SK-N-SH (cell line): ENCODE measurements at places on chromosomes 13 and 19. TPM values are rescaled to one million over a fixed set of nuclear protein-coding genes. Genes with fewer than 3 reads are reported as not detected.

DNA sequence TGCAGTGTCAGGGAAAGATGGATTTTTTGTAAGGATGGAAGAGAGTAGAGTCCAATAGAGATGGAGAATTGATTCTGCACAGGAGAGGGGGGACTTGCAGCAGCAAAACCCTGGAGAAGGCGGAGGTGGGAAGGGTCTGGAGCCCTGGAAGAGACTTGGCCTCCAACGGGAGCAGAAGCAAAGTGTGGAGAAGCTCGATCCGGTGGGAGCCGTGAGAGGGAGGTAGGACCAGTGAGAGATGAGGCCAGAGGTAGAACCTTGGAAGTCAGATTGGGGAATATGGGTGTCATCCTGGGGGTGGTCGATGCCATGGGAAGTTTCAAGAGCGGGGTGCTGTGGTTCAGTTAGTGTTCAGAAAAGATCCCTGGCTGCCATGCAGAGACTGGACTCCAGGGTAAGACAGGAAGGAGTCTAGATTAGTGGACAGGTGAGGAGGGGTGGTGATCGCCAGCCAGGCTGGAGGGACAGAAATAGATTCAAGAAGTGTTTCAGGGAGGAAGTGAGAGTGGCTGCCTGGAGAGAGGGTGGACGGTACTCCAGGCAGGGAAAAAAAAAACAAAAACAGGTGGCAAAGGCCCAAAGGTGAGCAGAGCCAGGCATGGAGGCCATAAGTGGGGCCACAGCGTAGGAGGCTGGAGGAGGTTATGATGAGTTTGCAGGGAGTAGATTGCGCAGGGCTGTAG, 2.6 kb downstream of the PPP5C start:
- no peak overlapping the region for H3K4me3 ChIP-seq
- H3K27ac ChIP-seq: no peak overlapping the region
- peaks cover 34% of the 10 kb centered on the region for H3K4me1 ChIP-seq
- peaks cover 11% of the 10 kb centered on the region; the same call in 1 of the 2 replicates for H3K36me3 ChIP-seq
- no peak for DNase-seq

- no peak overlapping the region for H3K4me3 ChIP-seq
- H3K27ac ChIP-seq: peak overlapping the region; percentile 22; the same call in 1 of the 2 replicates
- H3K36me3 ChIP-seq: no peaks in the 10 kb centered on the region
- no peaks in the 10 kb centered on the region for H3K27me3 ChIP-seq
Observed at GRCh38 chr13:73428137-73428536, 369.3 kb downstream of the KLF5 start.

The BRME1 gene
- 1.5 and 1.8 TPM in 2 replicates for polyA plus RNA-seq

DNA sequence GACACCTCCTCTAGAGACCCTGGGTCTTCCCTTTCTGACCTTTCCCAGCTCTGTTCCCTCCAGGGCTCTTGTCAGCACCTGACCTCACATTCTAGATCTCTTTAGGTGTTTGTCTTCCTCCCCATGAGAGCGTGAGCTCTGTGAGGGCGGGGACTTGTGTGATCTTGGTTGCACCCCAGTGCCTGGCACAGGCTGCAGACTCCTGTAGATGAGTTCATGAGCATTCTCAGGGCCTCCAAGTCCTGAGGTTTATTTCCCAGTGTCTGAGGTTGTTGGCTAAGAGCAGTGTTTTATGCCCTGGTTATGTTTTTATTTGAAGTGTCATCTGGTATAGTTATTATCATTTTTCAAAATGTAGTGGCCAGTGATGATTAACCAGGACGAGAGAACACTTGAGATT, 596 bp downstream of the CEACAM4 start:
- H3K27ac ChIP-seq: no peak overlapping the region
- H3K4me3 ChIP-seq: no peak overlapping the region
- H3K36me3 ChIP-seq: no peaks in the 10 kb centered on the region
- H3K27me3 ChIP-seq: peaks cover 9% of the 10 kb centered on the region; the same call in 1 of the 2 replicates
- no peaks in the 10 kb centered on the region for H3K4me1 ChIP-seq
- no peak for DNase-seq

The KRTDAP gene
- not detected in 2 replicates for polyA plus RNA-seq

DNA sequence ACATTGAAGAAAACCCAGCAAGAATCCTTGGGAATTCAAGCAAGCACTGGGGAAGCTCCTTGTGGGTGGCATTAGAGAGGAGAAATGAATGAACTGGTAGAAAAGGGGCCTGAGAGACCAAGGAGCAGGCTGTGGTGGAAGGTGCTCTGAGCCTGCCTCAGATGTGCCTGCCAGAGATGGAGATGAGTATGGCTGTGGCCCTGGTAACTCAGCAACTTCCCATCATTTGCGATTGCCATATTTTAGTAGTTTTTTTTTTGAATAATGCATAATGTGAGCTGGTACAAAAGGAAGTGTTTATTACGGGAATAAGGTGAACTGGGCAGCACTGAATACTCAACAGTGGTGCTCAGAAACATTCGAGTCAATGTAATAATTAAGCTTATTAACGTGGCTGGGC, 39.1 kb downstream of the ERICH6B start:
- H3K4me3 ChIP-seq: no peak overlapping the region
- H3K27ac ChIP-seq: no peak overlapping the region; the same call in 1 of the 2 replicates
- H3K4me1 ChIP-seq: peaks cover 25% of the 10 kb centered on the region
- DNase-seq: no peak

GRCh38 chr19:1910177-1910576, 5.0 kb downstream of the ADAT3 start:
- no peaks in the 10 kb centered on the region for H3K36me3 ChIP-seq
- H3K27ac ChIP-seq: no peak overlapping the region
- H3K27me3 ChIP-seq: no peaks in the 10 kb centered on the region
- DNase-seq: peak; percentile 90
- no peak overlapping the region for H3K4me3 ChIP-seq
- H3K4me1 ChIP-seq: no peaks in the 10 kb centered on the region

DNA sequence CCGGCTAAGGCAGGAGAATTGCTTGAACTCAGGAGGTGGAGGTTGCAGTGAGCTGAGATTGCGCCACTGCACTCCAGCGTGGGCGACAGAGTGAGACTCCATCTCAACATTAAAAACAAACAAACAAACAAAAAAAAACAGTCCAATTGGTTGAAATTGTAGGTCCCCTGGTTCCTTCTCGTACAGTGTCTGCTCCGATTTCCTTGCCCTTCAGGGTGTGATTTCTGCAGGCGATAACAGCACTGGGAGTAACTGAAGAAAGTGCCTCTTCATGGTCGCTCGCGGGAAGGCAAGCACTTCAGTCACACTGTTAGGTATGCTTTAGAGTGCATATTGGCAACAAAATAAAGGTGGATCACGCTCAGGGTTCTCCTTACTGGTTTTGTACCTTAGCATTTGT, 39.7 kb downstream of the TPT1 start:
- no peaks in the 10 kb centered on the region for H3K4me1 ChIP-seq
- H3K4me3 ChIP-seq: no peak overlapping the region
- H3K36me3 ChIP-seq: no peaks in the 10 kb centered on the region

DNA sequence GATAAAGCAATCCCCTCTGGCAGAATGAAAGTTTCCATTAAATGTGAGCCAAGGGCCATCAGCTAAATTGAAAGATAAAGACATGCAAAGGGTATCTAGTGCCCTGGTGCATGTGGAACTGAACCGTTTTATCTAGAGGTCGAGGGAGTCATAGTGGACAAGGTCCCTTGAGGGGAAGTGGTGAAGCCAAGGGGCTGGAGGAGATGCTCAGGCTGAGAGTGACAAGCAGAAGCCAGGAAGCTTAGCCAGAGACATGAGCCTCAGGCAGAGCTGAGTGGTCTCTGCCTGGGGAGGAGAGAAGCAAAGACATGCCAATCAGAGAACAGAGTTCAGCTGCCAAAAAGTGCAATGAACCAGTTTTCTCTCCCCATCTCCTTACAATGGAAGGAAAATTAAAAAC, 68.1 kb upstream of the SLC10A2 start:
- peak; percentile 14 for DNase-seq
- no peak overlapping the region for H3K4me3 ChIP-seq
- H3K27ac ChIP-seq: no peak overlapping the region
- H3K36me3 ChIP-seq: no peaks in the 10 kb centered on the region
- no peaks in the 10 kb centered on the region for H3K27me3 ChIP-seq
- no peaks in the 10 kb centered on the region for H3K4me1 ChIP-seq

GRCh38 chr19:54659300-54659699, 3.5 kb upstream of the LILRB4 start:
- H3K27ac ChIP-seq: no peak overlapping the region
- no peak for DNase-seq
- H3K36me3 ChIP-seq: no peaks in the 10 kb centered on the region
- H3K4me3 ChIP-seq: no peak overlapping the region

GRCh38 chr19:23273022-23273589, 22.9 kb upstream of the ZNF724 start:
- no peaks in the 10 kb centered on the region; the same call in 1 of the 2 replicates for H3K4me1 ChIP-seq
- H3K36me3 ChIP-seq: no peaks in the 10 kb centered on the region; the same call in 1 of the 2 replicates
- H3K27me3 ChIP-seq: no peaks in the 10 kb centered on the region
- H3K27ac ChIP-seq: peak overlapping the region; percentile 8; the same call in 1 of the 2 replicates

DNA sequence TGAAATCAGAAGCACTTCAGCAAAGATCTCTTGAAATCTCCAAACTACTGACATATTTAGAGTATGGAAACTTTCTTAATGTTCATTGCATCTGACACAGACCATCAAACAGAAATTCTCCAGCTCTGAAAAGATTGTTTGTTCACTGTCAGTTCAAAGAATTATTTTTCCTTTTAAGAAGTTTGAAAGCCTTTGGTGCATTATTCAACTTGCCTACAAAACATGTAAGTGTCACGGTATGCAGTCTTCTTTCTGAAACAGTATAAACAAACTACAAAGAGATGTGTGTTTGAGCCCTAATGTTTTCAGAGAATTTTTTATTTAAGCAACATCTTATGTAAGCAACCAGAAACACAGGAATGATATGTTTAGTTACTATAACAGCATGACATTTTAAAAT, 125.4 kb downstream of the FGF14 start:
- no peaks in the 10 kb centered on the region for H3K27me3 ChIP-seq
- H3K4me3 ChIP-seq: no peak overlapping the region
- no peak overlapping the region for H3K27ac ChIP-seq
- peaks cover 21% of the 10 kb centered on the region for H3K4me1 ChIP-seq
- DNase-seq: no peak
- H3K36me3 ChIP-seq: no peaks in the 10 kb centered on the region

- DNase-seq: no peak
- no peaks in the 10 kb centered on the region for H3K4me1 ChIP-seq
- no peak overlapping the region for H3K27ac ChIP-seq
- no peaks in the 10 kb centered on the region for H3K27me3 ChIP-seq
- no peaks in the 10 kb centered on the region for H3K36me3 ChIP-seq
- no peak overlapping the region for H3K4me3 ChIP-seq
Observed at GRCh38 chr13:31357581-31357980, 157.8 kb downstream of the B3GLCT start.

- H3K36me3 ChIP-seq: no peaks in the 10 kb centered on the region
- no peak overlapping the region for H3K4me3 ChIP-seq
- peak overlapping the region; percentile 85 for H3K27ac ChIP-seq
Observed at GRCh38 chr13:51058461-51059167, 52.5 kb downstream of the C13orf42 start.

The PPP1R13L gene
- 11.6 and 18.0 TPM in 2 replicates for polyA plus RNA-seq

The PROSER1 gene
- 14.7 and 14.8 TPM in 2 replicates for polyA plus RNA-seq

The CEACAM19 gene
- 1.4 and 2.0 TPM in 2 replicates for polyA plus RNA-seq

GRCh38 chr13:89783221-89783755, 1564.2 kb upstream of the MIR17HG start:
- H3K4me1 ChIP-seq: no peaks in the 10 kb centered on the region
- H3K36me3 ChIP-seq: no peaks in the 10 kb centered on the region
- H3K27me3 ChIP-seq: no peaks in the 10 kb centered on the region
- no peak for DNase-seq
- no peak overlapping the region for H3K27ac ChIP-seq

- H3K4me3 ChIP-seq: no peak overlapping the region
- no peaks in the 10 kb centered on the region for H3K27me3 ChIP-seq
- no peaks in the 10 kb centered on the region for H3K36me3 ChIP-seq
- H3K27ac ChIP-seq: no peak overlapping the region
Observed at GRCh38 chr13:48281556-48281955, 22.0 kb upstream of the RB1 start.

The ZNF723 gene
- not detected in 2 replicates for polyA plus RNA-seq

The TNFSF13B gene
- polyA plus RNA-seq: 0.03 and 0.26 TPM in 2 replicates

DNA sequence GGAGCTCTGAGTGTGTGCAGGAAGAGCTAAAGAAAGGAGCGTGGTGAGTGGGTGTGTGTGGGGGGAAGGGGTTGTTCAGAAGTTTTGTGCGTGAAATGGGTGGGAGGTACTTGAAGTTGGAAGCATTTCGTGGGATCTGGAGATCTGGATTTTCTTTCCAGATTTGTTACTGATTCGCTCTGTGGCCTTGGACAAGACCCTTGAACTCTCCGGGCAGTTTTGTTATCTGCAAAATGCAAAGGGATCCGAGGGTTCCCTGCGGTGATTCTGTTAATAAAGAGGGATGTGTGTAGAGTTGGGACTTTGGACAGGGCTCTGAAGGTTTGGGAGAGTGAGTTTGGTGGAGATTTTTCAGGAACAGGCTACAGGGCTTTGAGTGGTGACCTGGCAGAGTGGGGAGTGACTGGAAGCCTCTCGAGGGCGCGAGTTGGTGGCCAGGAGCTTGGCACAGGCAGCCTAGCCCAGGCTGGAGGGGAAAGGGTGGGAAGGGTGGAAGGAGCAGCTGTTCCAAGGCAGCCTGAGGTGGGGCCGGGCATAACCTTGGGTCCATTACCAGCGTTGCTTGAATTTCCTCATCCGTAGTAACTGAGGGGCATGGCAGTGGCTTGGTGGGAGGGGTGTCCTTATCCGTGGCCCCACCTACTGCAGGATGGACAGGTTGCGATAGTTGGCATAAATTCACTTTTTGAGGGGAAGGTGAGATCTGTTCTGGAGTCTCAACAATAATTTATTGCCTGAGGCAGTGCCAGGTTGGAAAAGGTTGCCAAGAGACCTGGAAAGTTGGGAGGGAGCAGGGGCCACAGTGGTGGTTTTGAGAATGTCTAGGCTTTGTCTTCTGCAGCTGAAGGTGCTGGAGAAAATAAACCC, 2.1 kb downstream of the ACTN4 start:
- no peaks in the 10 kb centered on the region for H3K27me3 ChIP-seq
- H3K4me1 ChIP-seq: peaks cover 27% of the 10 kb centered on the region
- peak overlapping the region; percentile 99 for H3K27ac ChIP-seq
- no peak for DNase-seq
- peak overlapping the region; percentile 59 for H3K4me3 ChIP-seq

- H3K4me1 ChIP-seq: no peaks in the 10 kb centered on the region; the same call in 1 of the 2 replicates
- H3K36me3 ChIP-seq: no peaks in the 10 kb centered on the region
- H3K27me3 ChIP-seq: no peaks in the 10 kb centered on the region
- DNase-seq: no peak
- H3K4me3 ChIP-seq: no peak overlapping the region
- H3K27ac ChIP-seq: no peak overlapping the region
Observed at GRCh38 chr13:71304861-71305260, 562.1 kb downstream of the DACH1 start.

The HSD11B1L gene
- 52.0 and 53.3 TPM in 2 replicates for polyA plus RNA-seq

The PRR20B gene
- polyA plus RNA-seq: not detected in 2 replicates

- no peak for DNase-seq
- H3K27me3 ChIP-seq: peaks cover 41% of the 10 kb centered on the region
- no peaks in the 10 kb centered on the region for H3K4me1 ChIP-seq
- peaks cover 2% of the 10 kb centered on the region; the same call in 1 of the 2 replicates for H3K36me3 ChIP-seq
- no peak overlapping the region for H3K27ac ChIP-seq
Observed at GRCh38 chr19:41911889-41912731, 16.1 kb downstream of the ERFL start.
